Ureter (tissue), 1 donor: ENCODE measurements at places on chromosomes 16 and 17. TPM values are rescaled to one million over a fixed set of nuclear protein-coding genes. Genes with fewer than 3 reads are reported as not detected.

The AANAT gene
- total RNA-seq: not detected

The KRT33A gene
- total RNA-seq: not detected

The CES5A gene
- total RNA-seq: 0.39 TPM

The RNF43 gene
- 19.1 TPM for total RNA-seq

The NPIPA2 gene
- 4.2 TPM for total RNA-seq

The SPEM2 gene
- total RNA-seq: not detected

The C16orf96 gene
- not detected for total RNA-seq

The TMC7 gene
- 18.6 TPM for total RNA-seq

The RARA gene
- 34.9 TPM for total RNA-seq

The KRTAP4-3 gene
- total RNA-seq: not detected

The TEKT5 gene
- total RNA-seq: 8.0 TPM
